ENCODE measurements at places on chromosomes 16 and 17.

DNA sequence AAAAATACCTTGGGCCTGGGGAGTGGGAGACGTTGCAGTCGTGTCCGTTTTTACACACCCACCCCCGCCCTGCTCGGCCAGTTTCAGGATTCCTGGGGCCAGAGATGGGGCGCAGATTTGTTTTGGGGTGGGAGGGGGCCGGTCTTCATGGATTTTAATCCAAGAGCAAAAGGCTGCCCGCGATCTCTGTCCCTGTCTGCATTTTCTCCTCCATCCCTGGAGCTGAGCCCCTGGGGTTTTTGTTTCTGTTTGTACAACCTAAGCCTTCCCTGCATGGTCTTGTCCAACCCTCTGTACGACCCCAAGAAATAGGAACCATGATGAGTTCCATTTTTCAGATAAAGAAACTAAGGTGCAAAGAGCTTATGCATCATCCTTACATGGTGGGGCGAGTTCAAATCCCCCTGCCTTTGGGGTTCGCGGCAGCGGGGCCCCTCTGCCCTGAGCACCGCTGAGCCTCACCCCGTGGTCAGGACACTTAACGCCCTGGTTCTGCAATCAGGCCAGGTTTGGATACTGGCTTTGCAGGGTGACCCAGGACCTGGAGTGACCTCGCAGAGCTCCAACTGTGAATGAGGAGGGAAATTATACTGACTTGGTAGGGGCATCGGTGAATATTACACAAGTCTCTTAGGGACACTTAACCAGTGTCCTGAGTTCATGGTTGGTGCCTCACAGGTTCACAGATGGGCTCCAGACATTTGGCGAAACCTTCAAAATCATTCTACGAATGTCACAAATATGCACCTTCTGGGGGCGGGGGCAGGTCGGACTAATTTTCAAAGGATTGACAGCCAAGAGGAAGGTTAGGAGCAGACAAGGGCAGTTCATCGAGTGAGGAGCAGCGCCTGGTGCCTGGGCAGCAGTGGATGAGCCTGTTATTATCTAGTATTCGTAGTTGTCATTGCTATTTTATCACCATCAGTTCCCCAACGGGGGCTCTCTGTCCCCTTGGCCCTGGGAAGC, 4.1 kb upstream of the FOXF1 start:
- no peak for DNase-seq

DNA sequence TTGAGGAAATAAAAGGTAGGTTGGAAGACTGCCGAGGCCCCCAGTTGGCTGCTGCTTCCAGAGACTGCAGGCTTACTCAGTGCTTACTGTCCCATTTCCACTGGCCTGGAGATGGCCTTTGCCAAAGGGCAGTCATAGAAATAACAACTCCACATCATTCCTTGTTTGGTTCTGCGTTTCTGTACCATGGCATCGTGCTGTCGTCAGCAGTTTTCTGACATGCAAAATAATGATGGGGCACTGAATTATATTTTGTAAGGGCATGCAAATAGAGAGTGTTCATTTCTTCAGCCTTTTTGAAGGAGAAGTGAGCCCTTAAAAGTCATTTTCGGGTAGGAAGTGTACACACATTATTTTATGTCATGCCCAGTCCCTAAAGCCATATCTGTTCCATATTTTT, 88.9 kb downstream of the RBFOX1 start:
- no peak for DNase-seq

- DNase-seq = no peak
Measured at GRCh38 chr16:88966986-88967829, 9.8 kb downstream of the CBFA2T3 start.

DNA sequence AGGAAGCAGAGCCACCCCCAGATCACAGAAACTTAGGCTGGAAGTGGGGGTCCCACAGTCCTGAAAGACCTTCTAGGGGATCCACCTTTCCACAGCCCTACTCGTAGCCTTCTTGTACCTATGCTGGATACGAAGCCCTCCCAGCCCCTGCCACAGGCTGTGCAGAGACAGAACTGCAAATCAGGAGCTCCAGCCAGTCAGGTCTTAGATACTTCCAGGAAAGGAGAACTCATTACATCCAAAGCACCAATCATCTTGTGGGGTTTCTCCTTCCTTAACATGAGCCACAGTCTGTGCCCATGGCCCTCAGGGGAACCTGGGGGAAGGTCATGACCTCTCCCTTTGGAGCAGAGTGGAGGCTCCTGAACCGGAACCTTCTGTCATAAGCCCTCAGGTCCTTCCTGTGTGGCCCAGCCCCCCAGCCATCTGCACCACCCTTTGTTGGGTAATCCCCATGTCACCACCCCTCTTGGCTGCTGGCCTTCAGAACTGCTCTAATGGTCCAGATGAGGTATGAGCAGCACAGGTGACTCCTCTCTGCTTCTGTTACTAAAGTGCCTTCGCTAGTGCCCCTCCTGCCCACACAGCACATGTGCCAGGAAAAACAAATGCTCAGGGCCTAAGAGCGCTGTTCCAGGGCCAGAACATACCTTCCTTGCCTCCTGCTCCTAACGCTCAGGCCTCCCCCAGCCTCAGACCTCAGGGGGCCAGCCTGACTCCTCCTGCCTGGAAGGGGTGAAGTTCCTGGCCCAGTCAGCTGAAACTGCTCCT, 14.6 kb downstream of the SRCIN1 start:
- DNase-seq = no peak

- DNase-seq = no peak
Measured at GRCh38 chr16:53018834-53019416, 33.8 kb downstream of the CHD9NB start.

- DNase-seq = no peak
Measured at GRCh38 chr17:67246653-67247415, 1.8 kb upstream of the HELZ start.

- DNase-seq = no peak
Measured at GRCh38 chr17:56596691-56597494, 3.4 kb downstream of the NOG start.

GRCh38 chr17:63984651-63985386, 12.1 kb upstream of the SCN4A start:
- peak; percentile 39 for DNase-seq

DNA sequence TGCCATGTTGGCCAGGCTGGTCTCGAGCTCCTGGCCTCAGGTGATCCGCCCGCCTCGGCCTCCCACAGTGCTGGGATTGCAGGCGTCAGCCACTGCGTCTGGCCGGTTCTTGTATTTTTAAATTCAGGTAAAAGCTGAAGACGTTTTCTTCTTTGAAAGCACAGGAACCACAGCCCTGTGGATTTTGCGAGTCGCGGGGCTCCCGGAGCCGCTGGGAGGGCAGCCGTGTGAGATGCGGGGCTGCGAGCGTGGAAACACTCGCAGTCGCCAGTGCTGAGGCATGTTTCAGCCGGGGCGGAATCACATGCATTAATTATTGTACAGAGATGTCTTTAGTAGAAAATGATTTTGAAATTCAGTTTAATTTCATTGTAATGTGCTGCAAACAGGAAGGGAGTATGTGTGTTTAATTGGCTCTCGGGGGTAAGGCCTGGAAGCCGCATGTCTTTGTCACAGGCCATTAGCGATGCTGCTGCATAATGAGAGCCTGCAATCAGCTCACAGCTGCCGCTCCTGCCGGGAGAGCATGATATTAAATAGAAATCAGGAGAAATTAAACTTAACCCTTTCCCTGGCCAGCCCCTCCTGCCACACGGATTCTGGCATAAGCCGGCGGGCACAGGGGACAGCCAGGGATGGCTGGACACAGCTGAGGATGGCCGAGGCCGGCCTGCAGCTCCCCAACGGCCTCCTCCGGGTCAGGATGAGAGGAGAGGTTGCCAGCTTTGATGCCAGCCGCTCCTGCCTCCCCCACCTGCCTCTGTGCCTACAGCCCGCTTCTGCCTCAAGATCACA, 35.4 kb upstream of the CDH15 start:
- no peak for DNase-seq

DNA sequence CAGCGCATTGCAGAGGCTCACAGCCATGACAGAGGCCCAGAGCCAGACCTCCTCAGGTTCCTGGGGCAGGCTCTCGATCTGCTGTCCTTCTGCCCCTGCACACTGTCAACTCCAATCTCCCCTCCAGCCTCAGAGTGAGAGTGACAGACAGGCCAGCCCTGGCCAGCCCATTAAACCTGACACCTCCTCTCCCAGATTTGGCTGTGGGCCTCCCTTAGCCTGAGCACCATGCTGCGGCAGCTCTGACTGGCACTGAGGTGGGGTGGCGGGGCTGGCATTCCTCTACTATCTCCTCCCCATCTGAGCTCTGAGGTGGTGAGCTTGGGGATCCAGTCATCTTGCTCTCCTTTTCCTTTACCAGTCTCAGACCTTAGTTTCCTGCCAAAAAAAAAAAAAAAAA, 15.5 kb upstream of the C1QL1 start:
- no peak for DNase-seq

GRCh38 chr17:21043296-21044232, 753 bp upstream of the USP22 start:
- DNase-seq = peak; percentile 97

DNA sequence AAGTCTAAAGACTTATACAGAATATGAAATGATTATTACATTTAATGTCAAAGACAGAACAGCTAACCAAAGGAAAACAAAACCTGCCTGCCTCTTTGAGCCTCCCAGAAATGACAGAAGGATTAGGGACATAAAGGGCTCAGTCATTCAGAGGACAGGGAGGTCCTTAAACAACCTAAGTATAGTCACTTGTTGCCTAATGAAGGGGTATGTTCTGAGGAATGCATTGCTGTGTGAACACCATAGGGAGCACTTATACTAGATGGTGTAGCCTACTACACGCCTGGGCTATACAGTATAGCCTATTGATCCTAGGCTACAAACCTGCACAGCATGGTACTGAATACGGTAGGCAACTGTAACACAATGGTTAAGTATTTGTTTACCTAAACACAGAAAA, 106.4 kb downstream of the PARN start:
- DNase-seq = no peak

GRCh38 chr17:19771971-19772630, 24.0 kb upstream of the ALDH3A1 start:
- no peak for DNase-seq

DNA sequence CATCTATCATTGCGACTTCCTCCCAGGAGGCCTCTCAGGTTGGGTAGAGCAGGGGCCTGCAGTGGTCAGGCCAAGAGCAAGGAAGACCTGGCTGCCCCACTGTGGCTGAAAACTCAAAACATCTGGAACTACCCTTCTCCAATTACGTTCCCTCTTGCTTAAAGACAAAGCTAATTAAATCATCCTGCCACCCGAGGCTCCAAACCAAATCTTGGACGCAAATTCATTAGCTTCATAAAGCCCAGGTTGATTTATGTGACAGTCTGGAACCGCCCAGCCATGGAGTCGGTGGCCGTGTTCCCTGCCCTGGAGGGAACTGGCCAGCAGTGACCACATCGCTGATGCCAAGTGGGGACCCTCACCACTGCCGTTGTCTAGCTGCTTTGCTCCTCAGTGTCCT, 21.4 kb downstream of the GRIN2C start:
- no peak for DNase-seq

DNA sequence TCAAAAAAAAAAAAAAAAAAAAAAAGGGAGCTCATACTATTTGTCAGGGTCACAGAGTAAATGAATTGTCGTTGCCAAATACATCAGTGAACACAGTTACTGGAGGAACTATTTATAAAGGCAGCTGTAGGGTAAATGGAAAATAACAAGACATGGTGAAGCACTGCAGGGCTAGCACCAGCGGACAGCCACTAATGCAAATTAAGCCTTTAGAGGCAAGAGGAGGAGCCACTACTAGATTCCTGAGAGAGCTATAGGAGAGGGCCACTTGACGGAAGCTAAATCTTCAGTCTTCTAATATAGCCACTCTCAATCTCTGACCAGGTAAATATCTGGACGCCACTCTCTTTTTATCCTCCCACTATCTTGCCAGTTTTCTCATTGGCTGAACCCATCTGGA, 801.2 kb upstream of the GOT2 start:
- DNase-seq = no peak

GRCh38 chr17:75638893-75639292, 5.7 kb downstream of the SMIM5 start:
- DNase-seq = no peak

GRCh38 chr16:24852281-24852721, 6.5 kb downstream of the SLC5A11 start:
- DNase-seq = no peak

GRCh38 chr17:9977180-9977575, 72.1 kb upstream of the RCVRN start:
- DNase-seq = no peak

- peak; percentile 16 for DNase-seq
Measured at GRCh38 chr16:88633684-88634140, 4.7 kb upstream of the IL17C start.

DNA sequence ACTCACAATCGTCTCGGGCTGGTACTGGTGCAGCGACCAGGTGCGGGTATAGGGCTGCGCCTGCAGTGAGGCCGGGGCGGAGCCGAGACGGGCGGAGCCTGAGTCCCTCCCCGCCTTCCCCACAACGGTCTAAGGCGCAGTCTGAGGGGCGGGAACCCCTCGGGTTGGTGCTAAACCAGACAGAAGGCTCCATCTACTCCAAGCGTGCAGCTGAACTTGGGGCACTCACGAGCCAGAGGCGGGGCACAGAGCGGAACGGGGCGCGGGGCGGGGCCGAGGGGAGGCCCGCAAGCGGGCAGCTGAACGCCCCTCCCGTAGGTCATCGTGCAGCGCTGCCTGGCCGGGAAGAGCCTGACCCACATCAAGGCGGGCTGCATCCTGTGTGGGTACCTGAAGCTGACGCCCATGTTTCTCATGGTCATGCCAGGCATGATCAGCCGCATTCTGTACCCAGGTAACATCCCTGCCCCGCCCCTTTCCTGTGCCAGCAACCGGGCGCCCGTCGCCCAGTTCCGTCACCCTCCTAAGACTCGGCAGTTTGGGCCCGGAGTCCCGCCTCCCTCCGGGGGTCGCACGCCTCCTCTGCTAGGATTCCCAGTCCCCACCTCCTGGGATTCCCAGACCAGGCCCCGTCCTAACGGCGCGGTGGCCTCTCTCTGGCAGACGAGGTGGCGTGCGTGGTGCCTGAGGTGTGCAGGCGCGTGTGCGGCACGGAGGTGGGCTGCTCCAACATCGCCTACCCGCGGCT, 5.0 kb downstream of the SLC5A2 start:
- peak; percentile 49 for DNase-seq

DNA sequence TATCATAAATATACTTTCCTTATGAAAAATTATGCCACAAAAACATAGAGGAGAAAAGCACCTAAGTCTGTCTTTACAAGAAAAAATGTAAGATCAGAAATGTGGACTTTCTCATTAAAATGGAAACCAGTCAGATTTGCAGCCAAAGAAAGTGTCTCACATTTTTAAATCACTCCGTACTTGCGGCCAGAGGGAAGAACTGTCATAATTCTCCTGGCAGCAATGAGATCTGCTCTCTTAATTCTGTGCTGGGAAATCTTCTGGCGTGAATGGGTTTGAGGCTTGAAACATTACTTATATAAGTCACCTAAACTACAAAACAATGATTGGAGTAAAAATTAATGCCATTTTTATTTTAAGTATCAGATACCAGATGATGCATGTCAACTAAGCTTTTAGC, 10.7 kb downstream of the C16orf95 start:
- DNase-seq = no peak

- DNase-seq = no peak
Measured at GRCh38 chr17:27158382-27158781, 135.5 kb upstream of the WSB1 start.

DNA sequence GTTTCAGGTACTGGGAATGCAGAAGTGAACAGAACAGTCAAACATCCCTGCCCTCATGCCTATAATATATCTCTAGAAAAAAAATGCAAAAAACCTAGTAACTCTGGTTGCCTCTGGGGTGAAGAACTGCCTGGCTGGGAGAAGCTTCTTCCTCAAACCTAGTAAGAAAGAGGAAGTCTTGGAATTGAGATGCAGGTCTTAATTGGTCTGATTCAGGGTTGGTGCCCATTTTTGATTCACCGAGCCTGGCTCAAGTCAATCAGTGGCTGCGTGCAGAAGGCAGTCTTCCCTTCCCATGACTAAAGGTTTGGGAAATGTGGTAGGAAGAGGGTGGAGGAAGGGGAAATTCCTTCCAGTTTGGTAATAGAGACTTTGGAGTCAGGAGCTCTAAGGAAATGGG, 22.4 kb downstream of the CDRT15 start:
- no peak for DNase-seq
